ENCODE measurements at places on chromosomes 5 and 9.

DNA sequence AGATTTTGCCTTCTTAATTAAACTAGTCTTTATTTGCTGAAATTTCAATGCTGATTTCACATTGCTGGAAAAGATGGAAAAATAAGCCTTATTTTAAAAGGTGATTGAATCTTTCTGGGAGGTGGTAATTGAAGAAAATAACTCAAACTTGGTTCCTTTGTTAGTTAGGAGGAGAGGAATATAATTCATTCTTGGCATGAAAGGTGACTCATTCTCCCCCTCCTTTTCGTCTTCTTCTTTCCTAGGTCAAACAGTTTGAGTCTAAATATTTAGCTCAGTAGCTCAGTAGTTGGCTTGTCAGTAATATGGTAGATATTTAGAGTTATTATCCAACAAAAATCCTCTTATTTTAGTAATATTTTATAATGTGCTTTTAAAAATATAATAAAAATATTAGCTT, 353.9 kb upstream of the MEF2C start:
- DNase-seq, result no peak
- no peaks in the 10 kb centered on the region for H3K36me3 ChIP-seq
- no peak overlapping the region for H3K4me3 ChIP-seq
- H3K27me3 ChIP-seq, result no peaks in the 10 kb centered on the region

DNA sequence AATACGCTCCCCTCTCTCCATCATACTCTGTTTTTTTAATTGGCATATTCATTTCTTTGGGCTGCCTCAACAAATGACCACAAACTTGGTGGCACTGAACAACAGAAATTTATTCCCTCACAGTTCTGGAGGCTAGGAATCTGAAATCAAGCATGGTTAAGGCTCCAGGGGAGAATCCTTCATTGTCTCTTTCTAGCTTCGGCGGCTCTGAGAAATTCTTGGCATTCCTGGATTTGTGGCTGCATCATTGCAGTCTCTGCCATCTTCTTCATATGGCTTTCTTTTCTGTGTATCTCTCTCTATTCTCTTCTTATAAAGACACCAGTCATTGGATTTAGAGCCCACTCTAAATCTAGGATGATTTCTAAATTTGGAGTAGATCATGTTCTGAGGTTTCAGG, 10.9 kb upstream of the SLC24A2 start:
- H3K4me3 ChIP-seq, result no peak overlapping the region
- no peaks in the 10 kb centered on the region for H3K36me3 ChIP-seq
- no peak for DNase-seq
- H3K27ac ChIP-seq, result no peak overlapping the region

DNA sequence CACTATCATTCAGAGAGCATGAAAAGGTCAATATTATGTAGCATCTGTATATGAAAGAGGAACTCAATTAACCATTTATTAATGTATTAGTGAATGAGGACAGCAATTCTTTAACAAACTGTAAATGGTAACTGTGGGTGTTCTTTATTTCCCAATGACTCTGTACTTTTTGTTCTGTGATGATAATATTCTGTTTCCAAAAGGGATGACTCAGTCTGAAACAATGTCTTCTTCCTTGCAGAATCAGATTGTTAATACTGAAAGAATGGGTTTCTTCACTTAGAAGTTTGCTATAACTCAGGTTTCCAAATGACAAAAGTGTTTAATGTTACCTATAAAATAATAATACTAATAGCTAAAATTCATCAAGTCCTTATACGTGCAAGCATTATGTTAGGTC, 1518.7 kb upstream of the WWC1 start:
- no peaks in the 10 kb centered on the region for H3K4me1 ChIP-seq
- no peak overlapping the region for H3K4me3 ChIP-seq
- DNase-seq, result no peak
- no peak overlapping the region for H3K27ac ChIP-seq

DNA sequence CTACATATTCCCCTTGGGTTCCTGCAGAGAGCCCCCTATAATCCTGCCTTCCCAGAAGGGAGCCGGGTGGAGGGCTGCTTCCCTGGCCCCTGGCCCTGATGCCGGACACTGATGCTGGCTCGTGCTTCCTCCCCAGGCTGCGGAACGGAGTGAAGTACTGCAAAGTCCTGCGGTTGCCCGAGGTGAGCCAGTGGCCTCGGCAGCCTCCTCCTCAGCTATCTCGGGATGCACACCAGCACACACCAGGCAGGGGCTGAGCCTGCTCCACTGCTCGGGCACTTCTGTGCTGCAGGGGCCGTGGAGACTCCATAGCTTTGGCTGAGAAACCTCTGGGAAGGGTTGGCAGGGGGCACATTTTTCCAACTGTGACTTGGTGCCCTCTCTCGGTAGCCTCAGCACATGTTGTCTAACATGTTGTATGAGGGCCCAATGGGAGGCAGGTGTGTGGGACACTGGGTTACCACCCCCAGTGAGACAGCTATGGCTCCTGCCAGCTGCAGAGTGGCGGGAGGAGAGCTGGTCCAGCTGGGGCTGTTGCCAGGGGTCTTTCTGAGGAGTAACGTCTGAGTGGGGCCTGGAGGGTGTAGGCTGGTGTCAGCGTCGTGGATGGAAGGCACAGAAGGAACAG, 38.4 kb downstream of the USP20 start:
- H3K4me3 ChIP-seq, result no peak overlapping the region
- peaks cover 27% of the 10 kb centered on the region for H3K36me3 ChIP-seq
- no peaks in the 10 kb centered on the region for H3K4me1 ChIP-seq
- no peak overlapping the region for H3K27ac ChIP-seq
- no peaks in the 10 kb centered on the region for H3K27me3 ChIP-seq

GRCh38 chr5:114362197-114362976, 517 bp downstream of the KCNN2 start:
- no peak for DNase-seq
- H3K4me1 ChIP-seq, result peaks cover 39% of the 10 kb centered on the region
- no peaks in the 10 kb centered on the region for H3K27me3 ChIP-seq
- no peaks in the 10 kb centered on the region for H3K36me3 ChIP-seq

- H3K4me1 ChIP-seq, result no peaks in the 10 kb centered on the region
- no peak overlapping the region for H3K27ac ChIP-seq
- no peaks in the 10 kb centered on the region for H3K36me3 ChIP-seq
- no peaks in the 10 kb centered on the region for H3K27me3 ChIP-seq
- H3K4me3 ChIP-seq, result no peak overlapping the region
- no peak for DNase-seq
Observed at GRCh38 chr5:137292461-137293027, 206.6 kb downstream of the SPOCK1 start.

- no peak for DNase-seq
- no peaks in the 10 kb centered on the region for H3K27me3 ChIP-seq
- no peak overlapping the region for H3K27ac ChIP-seq
- H3K4me1 ChIP-seq, result no peaks in the 10 kb centered on the region
Observed at GRCh38 chr5:159833846-159834245, 82.4 kb upstream of the ADRA1B start.

DNA sequence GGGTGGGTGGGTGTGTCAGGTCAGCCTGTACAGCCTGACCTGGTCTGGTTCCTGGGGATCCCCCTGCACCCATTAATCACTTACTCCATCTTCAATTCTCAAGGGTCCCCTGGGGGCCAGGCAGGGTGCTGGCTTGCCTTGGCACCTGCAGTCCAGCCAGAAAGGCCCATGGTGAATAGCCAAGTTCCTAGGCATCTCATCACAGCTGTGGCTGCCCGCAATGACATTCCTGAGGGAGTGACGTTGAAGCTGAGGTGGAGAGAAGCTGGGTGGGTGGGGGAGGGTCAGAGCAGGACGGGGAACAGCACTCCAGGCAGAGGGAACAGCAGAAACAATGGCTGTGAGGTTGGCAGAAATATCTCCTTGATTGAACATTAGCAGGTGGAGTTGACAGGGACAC, 10.6 kb downstream of the HMCN2 start:
- H3K36me3 ChIP-seq, result no peaks in the 10 kb centered on the region
- no peak for DNase-seq
- no peaks in the 10 kb centered on the region for H3K27me3 ChIP-seq
- no peak overlapping the region for H3K4me3 ChIP-seq

DNA sequence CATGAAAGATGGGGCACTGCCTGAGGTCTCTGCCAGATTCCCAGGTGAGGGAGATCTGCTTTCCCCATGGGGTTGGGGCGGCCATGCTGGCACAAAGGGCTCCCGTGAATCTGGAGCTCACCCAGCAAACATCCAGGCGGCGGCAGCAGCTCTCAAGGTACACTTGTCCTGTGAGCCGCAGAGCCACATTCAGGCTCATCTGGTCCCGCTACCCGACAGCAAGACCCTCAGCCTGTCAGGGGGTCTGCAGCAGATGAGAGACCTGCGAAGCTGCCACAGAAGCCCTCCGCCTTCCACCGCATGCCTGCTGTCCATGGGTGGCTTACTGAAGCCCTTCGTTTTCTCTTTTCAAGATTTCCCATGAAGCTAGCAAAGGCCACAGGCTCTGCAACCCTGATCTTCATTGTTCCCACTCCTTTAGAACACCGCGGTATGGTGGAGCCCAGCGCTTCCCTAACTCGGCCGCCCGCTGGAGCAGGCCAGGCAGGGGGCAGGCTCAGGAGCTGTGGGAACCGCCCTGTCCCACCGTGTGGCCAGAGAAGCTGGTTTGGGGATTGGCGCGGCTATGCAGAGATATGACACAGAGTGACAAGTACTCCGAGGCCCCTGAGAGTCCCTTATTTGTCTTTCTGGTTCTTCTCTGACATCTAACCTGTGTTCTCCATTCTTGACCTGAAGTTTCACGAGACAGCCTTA, 8.8 kb downstream of the LRRC14B start:
- no peak overlapping the region for H3K4me3 ChIP-seq
- no peak overlapping the region for H3K27ac ChIP-seq
- H3K4me1 ChIP-seq, result no peaks in the 10 kb centered on the region

DNA sequence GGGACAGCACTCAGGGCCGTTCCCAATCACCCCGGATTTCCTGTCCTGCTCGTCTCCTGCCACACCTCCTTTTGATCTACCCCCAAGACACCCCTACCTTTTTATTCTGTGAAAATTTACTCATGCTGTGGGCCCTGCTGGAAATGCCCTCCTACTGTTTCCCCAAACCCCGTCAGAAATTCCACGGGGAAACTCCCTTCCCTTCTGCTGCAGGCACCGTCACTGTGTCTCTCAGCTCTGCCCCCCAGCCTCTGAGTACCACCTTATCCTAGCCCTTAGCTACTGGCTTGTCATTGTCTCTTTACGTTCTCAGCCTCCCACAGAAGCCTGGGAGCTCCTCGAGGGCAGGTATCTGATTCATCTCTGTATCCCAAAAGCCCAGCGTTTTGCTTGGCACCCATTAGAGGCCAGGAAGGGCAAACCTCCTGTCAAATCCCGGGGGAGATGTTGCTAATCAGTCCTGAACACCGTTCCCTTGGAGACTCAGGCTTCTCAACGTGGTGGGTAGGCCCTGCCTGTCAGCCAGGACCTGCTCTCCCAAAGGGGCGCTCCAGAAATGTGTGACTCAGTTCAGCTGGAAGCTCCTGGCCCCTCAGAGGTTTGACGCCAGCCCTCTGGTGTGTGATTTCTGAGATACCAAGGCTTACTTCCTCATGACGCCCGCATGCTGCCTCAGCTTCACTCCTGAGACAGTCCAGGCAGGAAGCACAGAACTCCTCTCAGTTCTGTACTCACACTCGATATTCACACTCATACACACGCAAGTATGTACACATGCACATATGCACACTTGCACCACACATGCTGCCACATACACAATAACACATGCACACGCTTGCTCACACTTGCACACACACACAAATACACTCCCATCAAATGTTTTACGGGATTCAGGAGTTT, 50.7 kb upstream of the GRHPR start:
- no peak for DNase-seq
- no peaks in the 10 kb centered on the region for H3K4me1 ChIP-seq
- no peaks in the 10 kb centered on the region for H3K36me3 ChIP-seq

DNA sequence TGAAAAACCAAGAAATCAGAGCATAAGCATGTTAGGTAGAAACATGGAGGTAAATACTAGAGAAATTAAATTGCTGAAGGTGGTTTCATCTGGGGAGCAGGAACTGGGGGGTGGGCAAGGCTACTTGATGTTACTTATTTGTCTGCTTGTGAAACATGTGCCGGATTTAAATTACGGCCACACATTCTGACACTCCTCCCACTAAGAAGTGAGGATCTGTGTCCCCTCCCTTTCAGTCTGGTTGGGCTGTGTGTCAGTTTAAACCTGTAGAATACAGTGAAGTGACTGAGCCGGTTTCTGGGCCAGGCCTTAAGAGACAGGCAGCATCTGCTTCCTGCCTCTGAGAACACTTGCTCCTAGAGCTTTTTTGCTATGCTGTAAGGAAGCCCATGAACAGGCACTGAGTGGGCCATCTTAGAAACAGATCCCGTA, 2.3 kb upstream of the IARS1 start:
- no peak overlapping the region for H3K4me3 ChIP-seq
- no peaks in the 10 kb centered on the region for H3K27me3 ChIP-seq
- peaks cover 41% of the 10 kb centered on the region for H3K36me3 ChIP-seq
- H3K27ac ChIP-seq, result no peak overlapping the region

GRCh38 chr5:33180900-33181299, 259.9 kb upstream of the TARS1 start:
- DNase-seq, result no peak
- no peaks in the 10 kb centered on the region for H3K27me3 ChIP-seq
- no peak overlapping the region for H3K4me3 ChIP-seq
- H3K4me1 ChIP-seq, result no peaks in the 10 kb centered on the region
- no peak overlapping the region for H3K27ac ChIP-seq
- H3K36me3 ChIP-seq, result no peaks in the 10 kb centered on the region

GRCh38 chr9:74556685-74557084, 59.5 kb downstream of the RORB start:
- H3K27ac ChIP-seq, result peak overlapping the region; percentile 27
- H3K4me1 ChIP-seq, result peaks cover 4% of the 10 kb centered on the region
- no peak for DNase-seq
- no peak overlapping the region for H3K4me3 ChIP-seq
- H3K36me3 ChIP-seq, result no peaks in the 10 kb centered on the region
- no peaks in the 10 kb centered on the region for H3K27me3 ChIP-seq

DNA sequence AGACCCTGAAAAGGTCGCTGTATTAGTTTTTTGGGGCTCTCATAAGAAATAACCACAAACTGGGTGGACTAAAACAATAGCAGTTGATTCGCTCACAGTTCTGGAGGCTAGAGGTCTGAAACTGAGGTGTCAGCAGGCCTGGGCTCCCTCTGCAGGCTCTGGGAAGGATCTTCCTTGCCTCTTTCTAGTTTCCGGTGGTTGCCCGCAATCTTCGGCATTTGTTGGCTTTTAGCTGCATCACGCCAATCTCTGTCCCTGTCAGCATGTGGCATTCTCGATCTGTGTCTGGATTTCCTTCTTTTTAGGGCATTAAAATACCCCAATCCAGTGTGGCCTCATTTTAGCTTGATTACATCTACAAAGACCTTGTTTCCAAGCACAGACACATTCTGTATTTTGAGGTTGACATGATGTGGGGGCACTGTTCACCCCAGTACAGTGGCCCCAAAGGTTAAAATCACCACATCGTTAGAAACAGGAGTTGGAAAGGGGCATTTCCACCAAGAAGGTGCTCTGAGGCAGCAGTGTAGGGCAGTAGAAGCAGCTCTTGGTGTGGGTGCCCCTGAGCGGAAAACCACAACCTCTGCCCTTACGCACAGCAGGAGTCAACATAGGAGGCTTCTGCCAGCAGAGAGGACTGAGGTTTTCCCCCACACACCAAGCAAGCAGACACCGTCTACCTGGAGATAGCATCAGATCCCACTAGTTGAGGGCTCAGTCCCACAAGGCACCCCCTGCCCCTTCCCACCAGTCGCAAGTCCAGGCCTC, 13.5 kb downstream of the ZNF79 start:
- H3K27me3 ChIP-seq, result no peaks in the 10 kb centered on the region
- DNase-seq, result no peak
- H3K36me3 ChIP-seq, result peaks cover 100% of the 10 kb centered on the region
- no peaks in the 10 kb centered on the region for H3K4me1 ChIP-seq
